Breast epithelium (tissue), 4 donors: ENCODE measurements at places on chromosomes 6 and 20. TPM values are rescaled to one million over a fixed set of nuclear protein-coding genes. Genes with fewer than 3 reads are reported as not detected.

The SLC17A2 gene
- not detected for total RNA-seq

The SYCP2 gene
- total RNA-seq = 30.1 TPM

DNA sequence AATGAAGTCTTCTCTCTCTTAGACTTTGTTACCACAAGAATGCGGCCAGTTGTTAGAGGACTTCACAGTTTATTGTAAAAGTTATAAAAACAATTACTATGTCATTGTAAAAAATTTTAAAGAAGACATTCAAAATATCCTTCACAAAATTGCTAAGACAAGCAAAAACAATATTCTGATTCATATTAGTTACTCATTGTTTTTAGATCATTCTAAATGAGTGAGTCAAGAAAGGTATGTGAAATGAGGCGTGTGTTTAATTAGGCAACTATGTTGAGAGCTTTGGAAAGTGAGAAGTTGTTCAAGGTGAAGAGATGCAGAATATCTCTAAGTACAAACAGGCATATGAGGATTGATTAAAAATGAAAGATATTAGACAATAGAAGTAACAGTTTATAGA lies 875.3 kb downstream of the EYS start:
- no peak overlapping the region for H3K4me3 ChIP-seq
- H3K27ac ChIP-seq = no peak overlapping the region
- DNase-seq = no peak
- H3K36me3 ChIP-seq = no peaks in the 10 kb centered on the region
- H3K27me3 ChIP-seq = no peaks in the 10 kb centered on the region

DNA sequence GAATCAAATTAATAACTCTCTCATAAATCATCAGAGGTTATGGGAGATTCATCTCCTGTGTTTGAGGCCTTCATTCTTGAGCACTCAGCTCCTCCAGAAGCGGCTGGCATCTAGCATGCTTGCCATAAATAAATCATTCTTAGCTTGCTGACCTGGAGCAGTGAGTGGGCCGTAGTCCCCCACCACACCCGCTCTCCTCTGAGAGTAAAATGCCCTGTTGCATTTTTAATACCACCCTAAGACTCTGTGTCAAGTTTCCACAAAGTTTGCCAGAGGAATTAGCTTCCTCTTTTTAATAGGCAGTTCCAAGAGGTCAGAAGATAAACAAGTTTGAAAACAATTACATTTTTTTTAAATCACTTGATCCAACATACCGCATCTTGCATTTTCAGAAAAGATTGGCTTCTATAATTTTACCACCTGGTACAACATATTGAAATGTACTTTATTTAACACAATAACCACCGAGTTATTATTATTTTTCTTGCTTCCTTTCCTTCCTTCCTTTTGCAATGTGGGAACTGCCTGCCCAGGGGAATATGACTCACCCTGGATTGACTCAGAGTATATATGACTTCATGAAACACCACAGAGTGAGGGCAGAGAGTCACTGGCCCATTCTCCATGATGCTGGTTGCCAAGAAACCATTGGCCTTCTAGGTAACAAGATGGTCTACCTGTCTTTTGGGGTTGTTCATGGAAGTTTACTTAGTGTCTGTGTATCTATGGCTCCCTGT lies 29.4 kb upstream of the CLIC5 start:
- no peaks in the 10 kb centered on the region for H3K36me3 ChIP-seq
- H3K27me3 ChIP-seq = no peaks in the 10 kb centered on the region
- no peak overlapping the region for H3K4me3 ChIP-seq
- no peak for DNase-seq
- H3K27ac ChIP-seq = no peak overlapping the region

GRCh38 chr6:105619971-105620741 lies 217.3 kb upstream of the PREP start:
- H3K4me3 ChIP-seq = no peak overlapping the region
- no peak overlapping the region for H3K27ac ChIP-seq
- H3K4me1 ChIP-seq = no peaks in the 10 kb centered on the region
- H3K27me3 ChIP-seq = no peaks in the 10 kb centered on the region
- no peaks in the 10 kb centered on the region for H3K36me3 ChIP-seq
